Tibial artery (tissue), 4 donors: ENCODE measurements at places on chromosomes 1 and 21.

DNA sequence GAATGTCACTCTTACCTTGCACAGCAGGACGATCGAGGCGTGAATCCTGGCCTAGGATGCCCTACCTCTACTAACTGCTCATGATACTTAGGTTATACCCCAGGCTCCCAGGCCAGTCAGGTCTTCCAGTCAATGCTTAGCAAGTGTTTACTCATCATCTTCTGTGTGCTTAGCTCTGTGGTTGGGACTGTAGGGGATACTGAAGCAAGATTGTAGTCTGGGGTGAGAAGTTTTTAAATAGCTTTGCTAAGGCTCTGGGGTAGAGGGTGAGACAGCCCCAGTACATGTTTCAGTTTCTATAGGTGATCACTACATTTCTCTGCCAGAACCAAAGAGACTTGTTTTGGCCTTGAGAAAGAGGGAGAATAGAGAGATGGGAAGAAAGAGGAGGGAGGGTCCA lies 250.8 kb upstream of the KIAA0040 start:
- no peaks in the 10 kb centered on the region for H3K27me3 ChIP-seq
- H3K36me3 ChIP-seq: no peaks in the 10 kb centered on the region
- H3K27ac ChIP-seq: no peak overlapping the region
- no peaks in the 10 kb centered on the region for H3K4me1 ChIP-seq
- H3K4me3 ChIP-seq: no peak overlapping the region
- no peak for DNase-seq

- H3K27ac ChIP-seq: no peak overlapping the region
- no peak for DNase-seq
- H3K4me3 ChIP-seq: no peak overlapping the region
- H3K36me3 ChIP-seq: no peaks in the 10 kb centered on the region
Measured at GRCh38 chr1:65178235-65178634, 30.2 kb downstream of the AK4 start.

DNA sequence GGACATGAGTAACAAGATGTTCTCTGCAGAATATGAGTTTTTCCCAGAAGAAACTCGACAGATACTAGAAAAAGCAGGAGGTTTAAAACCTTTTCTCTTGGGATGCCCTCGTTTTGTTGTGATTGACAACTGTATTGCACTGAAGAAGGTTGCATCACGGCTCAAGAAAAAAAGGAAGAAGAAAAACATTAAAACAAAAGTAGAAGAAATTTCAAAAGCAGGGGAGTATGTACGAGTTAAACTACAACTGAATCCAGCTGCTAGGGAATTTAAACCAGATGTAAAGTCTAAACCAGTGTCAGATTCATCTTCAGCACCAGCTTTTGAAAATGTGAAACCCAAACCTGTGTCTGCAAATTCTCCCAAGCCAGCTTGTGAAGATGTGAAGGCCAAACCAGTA lies 92.5 kb downstream of the TTC3 start:
- H3K4me3 ChIP-seq: no peak overlapping the region
- no peaks in the 10 kb centered on the region for H3K27me3 ChIP-seq
- H3K27ac ChIP-seq: no peak overlapping the region
- H3K4me1 ChIP-seq: no peaks in the 10 kb centered on the region
- DNase-seq: no peak

DNA sequence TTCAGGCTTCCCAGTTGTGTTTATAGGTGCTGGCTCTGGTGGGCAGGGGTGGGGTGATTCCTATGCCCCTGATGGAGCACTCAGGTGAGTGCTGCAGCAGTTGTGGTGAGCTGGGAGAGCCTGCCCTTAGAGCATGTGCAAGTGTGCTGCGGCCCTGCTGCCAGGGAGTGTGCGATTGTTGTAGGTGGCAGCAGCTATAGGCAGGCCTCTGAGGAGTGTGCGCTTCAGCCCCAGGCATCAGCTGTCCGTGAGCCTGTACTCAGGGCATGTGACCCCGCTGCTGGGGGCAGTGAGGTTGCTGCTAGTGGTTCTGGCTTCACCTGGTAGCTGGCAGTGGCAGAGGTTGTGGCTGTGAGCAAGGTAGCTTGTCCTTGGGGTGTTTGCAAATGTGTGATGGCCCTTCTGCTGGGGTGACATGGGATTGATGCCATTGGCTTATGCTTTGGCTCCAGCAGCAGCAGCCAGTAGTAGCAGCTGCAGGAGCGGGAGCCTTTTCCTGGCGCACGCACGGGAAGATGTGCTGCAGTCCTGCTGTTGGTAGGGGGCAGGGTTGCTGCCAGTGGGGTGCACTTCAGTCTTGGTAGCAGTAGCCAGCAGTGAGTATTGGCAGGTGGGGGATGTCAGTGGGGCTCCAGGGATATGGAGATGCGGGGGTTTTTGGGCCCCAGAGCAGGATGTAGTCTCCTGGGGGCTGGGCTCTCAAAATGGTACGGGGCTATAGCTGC lies 37.7 kb downstream of the SYCP1 start:
- H3K36me3 ChIP-seq: no peaks in the 10 kb centered on the region
- H3K27ac ChIP-seq: no peak overlapping the region
- no peaks in the 10 kb centered on the region for H3K4me1 ChIP-seq
- no peak for DNase-seq
- H3K27me3 ChIP-seq: peaks cover 4% of the 10 kb centered on the region
- H3K4me3 ChIP-seq: no peak overlapping the region

GRCh38 chr1:18175530-18176377 lies 68.2 kb downstream of the IGSF21 start:
- H3K27ac ChIP-seq: no peak overlapping the region
- no peaks in the 10 kb centered on the region for H3K4me1 ChIP-seq
- no peak overlapping the region for H3K4me3 ChIP-seq
- peaks cover 76% of the 10 kb centered on the region for H3K27me3 ChIP-seq
- no peaks in the 10 kb centered on the region for H3K36me3 ChIP-seq
- no peak for DNase-seq

- peaks cover 9% of the 10 kb centered on the region for H3K4me1 ChIP-seq
- H3K27me3 ChIP-seq: no peaks in the 10 kb centered on the region
- no peak for DNase-seq
- H3K27ac ChIP-seq: no peak overlapping the region
- peaks cover 31% of the 10 kb centered on the region for H3K36me3 ChIP-seq
Measured at GRCh38 chr21:43004926-43005325, 30.6 kb downstream of the PKNOX1 start.

GRCh38 chr1:172149346-172149745 lies 271.1 kb upstream of the C1orf105 start:
- no peaks in the 10 kb centered on the region for H3K4me1 ChIP-seq
- no peaks in the 10 kb centered on the region for H3K36me3 ChIP-seq
- DNase-seq: no peak

DNA sequence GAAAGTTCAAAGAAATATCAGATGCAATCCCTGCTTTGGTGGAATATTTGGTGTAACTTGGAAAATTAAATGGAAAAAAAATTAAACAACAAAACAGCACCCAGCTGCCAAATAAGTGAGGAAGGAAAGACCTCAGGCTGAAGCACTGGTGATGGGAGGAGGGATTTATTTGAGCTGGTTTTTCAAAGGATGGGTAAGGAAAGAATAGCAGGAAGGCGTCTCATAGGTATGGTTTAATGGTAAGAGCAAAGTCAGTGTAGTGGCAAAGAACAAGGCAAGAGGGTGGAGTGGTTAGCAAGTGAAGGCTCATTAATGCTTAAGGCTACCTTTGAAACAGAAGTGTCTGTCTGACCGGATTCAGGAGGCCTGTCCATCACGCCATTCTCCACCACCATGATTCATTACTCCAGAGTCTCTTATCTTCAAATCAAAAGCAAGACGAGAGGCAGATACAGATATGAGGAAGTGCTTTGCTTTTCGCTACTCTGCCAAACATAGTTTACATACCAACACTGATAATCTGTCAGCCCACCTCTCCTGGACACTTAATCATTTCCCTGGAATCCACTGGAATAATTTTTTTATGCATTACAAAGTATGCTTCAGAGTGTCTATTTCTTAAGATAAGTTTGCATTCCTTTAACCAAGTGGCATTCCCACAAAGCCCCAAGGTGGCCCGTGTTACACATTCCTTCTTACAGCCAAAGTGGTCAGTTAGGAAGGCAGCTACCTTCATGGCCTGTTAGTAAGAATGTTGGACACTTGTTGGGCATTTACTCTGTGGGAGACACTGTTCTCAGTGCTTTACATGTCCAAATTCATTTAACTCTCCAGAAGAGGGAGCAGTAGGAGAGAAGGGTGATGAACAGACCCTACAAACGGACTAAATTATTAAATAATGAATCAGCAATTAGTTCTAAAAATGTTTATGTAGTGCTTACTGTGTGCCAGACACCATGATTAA lies 146.6 kb downstream of the ROR1 start:
- no peaks in the 10 kb centered on the region for H3K27me3 ChIP-seq
- no peak for DNase-seq
- H3K36me3 ChIP-seq: no peaks in the 10 kb centered on the region
- peaks cover 35% of the 10 kb centered on the region for H3K4me1 ChIP-seq
- no peak overlapping the region for H3K4me3 ChIP-seq
- peak overlapping the region; percentile 27 for H3K27ac ChIP-seq

- DNase-seq: no peak
- H3K36me3 ChIP-seq: peaks cover 11% of the 10 kb centered on the region
- H3K27me3 ChIP-seq: no peaks in the 10 kb centered on the region
- H3K4me1 ChIP-seq: no peaks in the 10 kb centered on the region
- no peak overlapping the region for H3K27ac ChIP-seq
- no peak overlapping the region for H3K4me3 ChIP-seq
Measured at GRCh38 chr1:169309178-169310166, 58.1 kb downstream of the NME7 start.

- peaks cover 9% of the 10 kb centered on the region for H3K27me3 ChIP-seq
- no peaks in the 10 kb centered on the region for H3K36me3 ChIP-seq
- H3K4me1 ChIP-seq: peaks cover 7% of the 10 kb centered on the region
- no peak overlapping the region for H3K4me3 ChIP-seq
Measured at GRCh38 chr1:25066256-25066655, 136.2 kb upstream of the RUNX3 start.
